Fibroblast of the aortic adventitia (primary cell): ENCODE measurements at places on chromosomes 5 and 9. TPM values are rescaled to one million over a fixed set of nuclear protein-coding genes. Genes with fewer than 3 reads are reported as not detected.

The MAMDC2 gene
- 0.45 and 2.8 TPM in 2 replicates for total RNA-seq

The ENHO gene
- not detected in 2 replicates for total RNA-seq

The C8G gene
- total RNA-seq = 0.36 TPM in 1 of 2 replicates, not detected in the other

The RANBP3L gene
- 0.27 TPM in 1 of 2 replicates, not detected in the other for total RNA-seq

The IL12B gene
- total RNA-seq = 0.09 TPM in 1 of 2 replicates, not detected in the other

The SNCAIP gene
- 0.18 and 0.57 TPM in 2 replicates for total RNA-seq

The RORB gene
- total RNA-seq = 1.8 and 22.0 TPM in 2 replicates

The FGF10 gene
- 0.16 and 1.2 TPM in 2 replicates for total RNA-seq
